ENCODE measurements at places on chromosomes 7 and 10.

DNA sequence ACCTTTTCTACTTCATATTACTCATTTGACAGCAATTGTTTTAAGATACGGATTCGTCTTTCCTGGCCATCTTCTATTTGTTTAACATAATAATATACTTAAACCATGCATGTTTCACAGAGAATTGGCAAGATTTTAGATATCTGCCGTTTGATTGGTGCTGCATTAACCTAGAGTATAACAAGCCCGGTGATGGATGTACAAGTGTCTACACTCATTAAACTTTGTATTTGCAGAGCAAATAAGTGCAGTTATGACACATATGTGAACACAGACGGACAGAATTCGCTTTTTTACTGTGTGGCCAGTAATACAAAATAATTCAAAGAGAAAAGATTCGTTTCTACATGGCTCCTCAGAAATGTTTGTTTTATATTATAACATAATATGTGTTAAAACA lies 116.1 kb downstream of the ARL4A start:
- no peak for DNase-seq

- no peak for DNase-seq
Measured at GRCh38 chr10:79316671-79317431, 30.4 kb upstream of the PPIF start.

DNA sequence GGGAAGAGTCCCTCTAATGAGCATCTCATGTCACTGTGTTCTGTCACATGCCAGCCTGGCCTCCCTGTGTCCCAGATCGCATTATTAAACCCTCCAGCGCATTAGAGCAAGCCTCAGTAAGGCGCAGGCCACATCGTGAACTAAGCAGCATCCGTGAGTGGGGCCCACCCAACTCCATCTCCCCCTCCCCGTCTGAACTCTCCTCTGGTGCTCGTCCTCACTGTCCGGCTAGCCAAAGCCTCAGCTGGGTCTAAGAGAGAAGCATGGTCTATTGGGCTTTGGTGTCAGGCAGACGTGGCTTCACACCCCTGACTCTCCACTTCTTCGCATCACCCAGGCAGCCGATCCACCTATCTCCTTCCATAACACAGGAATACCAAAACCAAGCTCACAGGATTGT lies 164.7 kb upstream of the LANCL2 start:
- DNase-seq: no peak

- DNase-seq: no peak
Measured at GRCh38 chr10:113735913-113736312, 15.6 kb upstream of the PLEKHS1 start.

DNA sequence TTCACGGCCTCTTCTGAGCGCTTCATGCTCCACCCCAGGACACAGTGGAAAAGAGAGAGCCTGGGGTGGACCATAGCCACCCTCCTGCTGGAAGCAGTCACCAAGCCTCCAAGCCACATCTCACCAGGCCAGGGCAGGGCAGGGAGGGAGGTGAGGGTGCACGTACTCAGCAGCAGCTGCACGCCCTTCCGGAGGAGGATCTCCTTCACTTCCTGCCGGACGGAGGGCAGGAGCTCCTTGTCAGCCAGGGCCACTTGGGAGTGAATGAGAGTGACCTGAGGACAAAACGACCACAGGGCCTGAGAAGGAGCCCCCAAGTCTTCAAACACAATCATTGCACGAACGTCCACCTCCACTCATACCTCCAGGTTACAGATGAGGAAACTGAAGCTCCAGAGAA lies 15.0 kb downstream of the AIFM2 start:
- no peak for DNase-seq

- DNase-seq: no peak
Measured at GRCh38 chr7:157035302-157035701, 24.8 kb upstream of the MNX1 start.

DNA sequence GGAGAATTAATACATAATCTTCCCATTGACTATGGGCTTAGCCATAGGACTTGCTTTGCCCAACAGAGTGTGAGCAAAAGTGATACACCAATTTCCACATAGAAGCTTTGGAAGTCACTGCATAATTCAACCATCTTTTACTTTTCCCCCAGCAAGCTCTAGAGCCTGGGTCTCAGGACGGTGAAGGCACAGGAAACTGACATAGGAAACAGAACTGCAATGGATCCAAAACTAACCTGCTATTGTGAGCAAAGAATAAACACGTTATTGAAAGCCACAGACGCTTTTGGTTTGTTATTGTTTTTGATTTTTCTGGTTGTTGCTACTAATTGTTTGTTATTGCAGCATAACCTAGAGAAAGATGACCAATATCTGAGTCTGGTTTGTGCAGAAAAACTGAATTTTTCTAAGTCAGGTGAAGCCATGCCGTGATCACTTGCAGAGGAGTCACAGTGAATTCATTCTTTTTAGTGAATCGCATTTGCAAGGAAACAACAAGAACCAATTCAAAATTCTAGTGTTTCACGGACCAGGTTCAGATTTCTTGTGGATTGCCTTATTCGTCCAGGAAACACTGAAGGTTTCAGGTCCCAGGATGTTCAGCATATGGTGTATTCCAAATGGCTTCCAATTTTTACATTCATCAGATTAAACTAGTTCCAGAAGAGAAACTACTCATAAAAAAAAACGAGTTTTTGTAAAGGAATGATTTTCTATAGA lies 52.8 kb downstream of the CUBN start:
- no peak for DNase-seq

DNA sequence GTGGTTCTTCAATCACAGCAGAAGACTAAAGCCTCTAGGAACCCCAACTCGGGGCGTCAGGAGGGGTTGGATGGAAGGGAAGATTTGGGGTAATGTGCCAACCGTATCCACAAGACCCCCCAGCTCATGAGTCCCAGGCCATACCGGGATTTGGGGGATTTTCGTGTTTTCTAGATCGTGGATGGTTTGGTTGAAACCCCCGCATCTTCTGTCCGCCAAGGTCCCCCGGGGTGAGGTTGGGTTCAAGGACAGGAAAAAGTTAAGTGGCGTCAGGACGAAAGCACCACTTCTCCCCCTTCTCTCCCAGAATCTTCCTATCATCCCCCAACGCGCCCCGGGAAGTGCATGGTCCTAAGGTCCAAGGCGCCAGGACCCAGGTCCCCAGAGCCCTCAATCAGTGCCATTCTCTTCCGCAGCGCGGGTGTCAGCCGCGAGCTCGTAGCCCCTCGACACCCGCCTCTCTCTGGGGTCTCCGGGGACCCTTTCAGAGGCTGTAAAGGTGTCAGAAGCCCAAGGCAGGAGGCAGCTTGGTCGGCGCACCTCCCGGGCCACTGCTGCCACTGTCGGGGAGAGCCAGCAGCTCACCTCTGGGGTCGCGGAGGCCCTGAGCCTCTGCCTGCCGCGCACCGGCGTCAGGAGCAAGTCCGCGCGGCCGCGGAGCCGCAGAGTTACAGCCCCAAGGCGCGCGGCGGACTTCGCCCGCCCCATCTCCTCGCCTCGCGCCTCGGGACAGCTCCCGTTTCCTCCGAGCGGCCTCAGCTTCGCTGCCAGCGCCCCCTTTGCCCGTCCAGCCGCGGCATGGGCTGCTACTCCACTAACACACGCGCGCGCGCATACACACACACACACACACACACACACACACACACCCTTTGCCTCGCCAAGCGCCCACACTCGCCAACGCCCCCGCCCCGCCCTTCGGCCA lies 1.5 kb downstream of the MKX start:
- DNase-seq: peak; percentile 44

- no peak for DNase-seq
Measured at GRCh38 chr7:140551355-140552239, 72.3 kb upstream of the MKRN1 start.

DNA sequence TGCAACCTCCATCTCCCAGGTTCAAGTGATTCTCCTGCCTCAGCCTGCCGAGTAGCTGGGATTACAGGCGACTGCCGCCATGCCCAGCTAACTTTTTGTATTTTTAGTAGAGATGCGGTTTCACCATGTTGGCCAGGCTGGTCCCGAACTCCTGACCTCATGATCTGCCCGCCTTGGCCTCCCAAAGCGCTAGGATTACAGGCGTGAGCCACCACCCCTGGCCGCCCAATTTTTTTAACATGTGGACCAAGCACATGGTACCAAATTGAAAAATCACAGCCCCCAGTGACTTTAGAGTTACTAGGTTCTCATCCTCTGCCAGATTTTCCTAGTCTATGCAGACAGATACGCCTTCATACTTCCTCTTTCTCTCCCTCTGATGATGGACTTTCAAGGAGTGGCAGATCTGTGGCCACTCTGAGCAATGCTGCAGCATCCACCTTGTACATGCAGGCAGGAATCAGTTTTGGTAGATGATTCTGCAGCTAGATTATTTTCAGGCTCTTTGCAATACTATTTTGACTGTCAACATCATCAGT lies 34.0 kb upstream of the EZH2 start:
- no peak for DNase-seq

Data from left lobe of liver (tissue), 2 donors.